ENCODE measurements at places on chromosomes 1 and 21. TPM values are rescaled to one million over a fixed set of nuclear protein-coding genes. Genes with fewer than 3 reads are reported as not detected.

The ZZZ3 gene
- 39.3 TPM for total RNA-seq

The PRR9 gene
- total RNA-seq: not detected

DNA sequence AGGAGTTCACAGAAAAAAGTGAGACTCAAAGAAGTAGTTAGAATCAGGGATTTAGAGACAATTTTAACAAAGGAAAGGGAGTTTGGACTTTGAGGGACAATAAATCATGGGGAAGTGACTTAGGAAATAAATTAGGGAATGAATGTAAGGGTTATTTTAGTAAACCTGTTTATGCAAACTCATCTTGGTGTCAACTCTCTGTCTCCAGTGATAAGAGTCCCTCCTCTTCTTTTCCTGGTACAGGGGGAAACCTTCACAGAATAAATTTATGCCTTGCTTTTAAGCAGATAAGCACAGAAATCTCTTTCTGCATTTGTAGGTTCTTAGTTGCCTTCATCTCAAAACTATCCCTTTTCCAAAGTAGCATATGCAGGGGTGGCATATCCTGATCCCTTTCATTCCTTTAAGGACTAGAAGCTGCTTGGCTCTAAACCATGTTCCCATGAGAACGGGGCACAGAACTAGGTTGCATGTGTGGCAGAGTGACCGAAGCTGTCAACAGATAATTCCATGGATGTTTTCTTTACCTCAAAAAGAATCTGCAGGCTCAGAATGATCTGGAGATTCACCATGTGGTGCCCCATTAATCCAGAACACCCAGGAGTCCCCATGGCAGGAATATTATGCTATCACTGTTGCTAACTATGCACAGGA, 155.4 kb downstream of the ZNF648 start:
- no peak for DNase-seq
- no peaks in the 10 kb centered on the region for H3K36me3 ChIP-seq
- no peaks in the 10 kb centered on the region for H3K27me3 ChIP-seq
- H3K27ac ChIP-seq: no peak overlapping the region
- no peaks in the 10 kb centered on the region for H3K4me1 ChIP-seq
- H3K4me3 ChIP-seq: no peak overlapping the region

DNA sequence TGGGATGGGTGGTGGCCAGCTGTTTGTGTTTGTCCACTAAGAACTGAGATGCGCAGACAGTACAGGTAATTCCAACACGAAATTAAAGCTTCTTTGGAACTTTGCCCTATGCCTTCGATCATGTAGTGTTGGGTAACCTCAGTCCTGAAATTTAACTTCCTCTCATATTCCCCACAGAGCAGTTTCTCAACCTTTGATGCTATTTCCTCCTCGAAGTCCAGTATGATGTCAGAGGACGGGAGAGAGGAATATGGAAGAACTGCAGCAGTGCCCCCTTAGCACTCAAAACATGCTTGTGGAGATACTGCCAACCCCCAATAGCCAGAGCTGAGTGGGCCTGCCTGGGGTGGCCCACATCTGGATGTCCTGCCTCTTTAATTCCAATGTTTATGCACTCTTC, 3.6 kb downstream of the LPAR3 start:
- no peak for DNase-seq
- no peak overlapping the region for H3K27ac ChIP-seq
- no peaks in the 10 kb centered on the region for H3K36me3 ChIP-seq
- no peak overlapping the region for H3K4me3 ChIP-seq
- peaks cover 31% of the 10 kb centered on the region for H3K27me3 ChIP-seq

The GBP7 gene
- total RNA-seq: 0.32 TPM

GRCh38 chr1:42052072-42052699, 101.0 kb upstream of the GUCA2B start:
- DNase-seq: no peak
- H3K4me1 ChIP-seq: no peaks in the 10 kb centered on the region
- no peaks in the 10 kb centered on the region for H3K27me3 ChIP-seq
- H3K36me3 ChIP-seq: no peaks in the 10 kb centered on the region

DNA sequence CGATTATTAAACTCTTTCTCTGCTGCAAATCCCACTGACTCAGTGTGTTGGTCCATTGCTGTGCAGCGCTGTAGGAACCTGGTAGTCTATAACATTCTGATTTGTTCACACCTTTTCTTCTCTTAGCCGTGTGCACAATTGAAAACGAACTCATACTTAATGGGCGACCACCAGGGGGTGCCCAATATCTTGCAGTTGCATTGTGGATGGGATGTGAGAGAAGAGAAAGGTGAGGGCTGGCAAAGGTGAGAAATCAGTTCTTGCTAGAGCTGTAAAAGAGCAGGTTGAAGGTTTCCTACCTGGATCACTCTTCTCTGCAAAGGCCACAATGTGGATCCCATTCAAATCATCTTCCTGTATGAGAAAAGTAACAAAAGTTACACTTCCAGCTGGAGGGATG, 51.0 kb downstream of the CASQ2 start:
- H3K36me3 ChIP-seq: no peaks in the 10 kb centered on the region
- no peaks in the 10 kb centered on the region for H3K27me3 ChIP-seq
- H3K4me1 ChIP-seq: peaks cover 3% of the 10 kb centered on the region
- H3K27ac ChIP-seq: no peak overlapping the region
- H3K4me3 ChIP-seq: no peak overlapping the region
- no peak for DNase-seq

Data from upper lobe of right lung (tissue), 1 donor.